ENCODE measurements at places on chromosomes 5 and 9.
A peak's percentile ranks its signal among the peaks of the same experiment; 100 is the strongest.

- ATAC-seq, result no peak
Observed at GRCh38 chr5:114789773-114790402, 379.8 kb downstream of the TRIM36 start.

DNA sequence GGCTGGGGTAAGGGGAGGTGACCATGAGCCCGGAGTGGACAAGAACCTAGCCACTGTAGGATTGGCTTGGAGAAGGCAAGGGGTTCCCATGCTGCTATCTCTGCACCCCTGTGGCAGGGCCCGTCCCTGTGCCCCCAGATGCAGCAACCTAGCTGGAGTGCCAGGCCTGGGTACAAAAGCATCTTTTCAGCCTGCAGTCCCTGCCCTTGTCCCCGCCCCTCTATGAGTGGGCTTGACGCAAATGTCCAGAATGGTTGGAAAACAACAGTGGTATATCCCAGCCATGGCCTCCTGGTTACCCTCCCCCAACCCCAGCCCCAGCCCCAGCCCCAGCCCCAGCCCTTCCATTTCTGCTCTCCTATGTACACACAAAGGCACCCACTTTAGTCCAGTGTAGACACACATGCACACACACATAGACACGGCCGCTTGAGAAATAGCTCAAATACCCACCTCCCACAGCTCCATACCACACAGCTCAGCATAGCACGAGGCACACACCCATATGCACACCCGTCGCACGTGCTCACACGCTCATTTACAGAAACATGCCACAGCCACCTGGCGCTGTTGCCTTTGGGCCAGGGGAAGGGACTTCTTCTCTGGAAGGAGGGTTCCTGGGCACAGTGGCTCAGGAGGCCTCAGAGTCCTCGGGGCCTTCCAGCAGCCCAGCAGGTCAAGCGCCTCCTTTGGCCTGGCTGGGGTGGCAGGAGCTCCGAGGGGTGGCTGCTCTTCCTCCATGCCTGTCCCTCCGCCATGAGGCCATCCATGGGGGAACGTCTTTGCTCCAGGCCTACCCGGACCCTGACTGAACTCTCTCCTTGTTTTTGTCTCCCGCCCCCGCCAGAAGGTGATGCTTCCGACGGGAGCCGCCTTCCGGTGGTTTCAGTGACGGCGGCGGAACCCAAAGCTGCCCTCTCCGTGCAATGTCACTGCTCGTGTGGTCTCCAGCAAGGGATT, 34.1 kb downstream of the CXXC5 start:
- no peak for ATAC-seq

DNA sequence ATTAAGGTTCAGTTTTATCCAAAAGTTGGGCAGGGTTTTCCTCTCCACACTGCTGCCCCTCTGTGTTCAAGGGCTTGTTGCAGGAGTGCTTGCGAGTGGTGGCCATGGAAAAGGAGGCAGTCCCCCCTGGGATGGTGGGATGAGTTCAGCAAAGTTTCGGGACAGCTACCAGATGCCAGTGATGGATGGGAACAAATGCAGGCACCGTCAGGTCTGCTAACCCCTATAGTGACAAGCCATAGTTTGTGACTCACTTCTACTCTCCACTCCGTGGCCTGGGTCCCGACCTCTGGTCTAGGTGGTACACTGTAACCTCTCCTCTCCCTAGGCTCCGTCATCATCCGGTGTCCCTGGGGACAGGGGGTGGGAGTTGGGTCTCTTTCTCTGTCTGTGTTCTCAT, 3.8 kb upstream of the RNF14 start:
- no peak for ATAC-seq

- no peak for ATAC-seq
Observed at GRCh38 chr9:126117158-126117425, 209.5 kb upstream of the MVB12B start.

DNA sequence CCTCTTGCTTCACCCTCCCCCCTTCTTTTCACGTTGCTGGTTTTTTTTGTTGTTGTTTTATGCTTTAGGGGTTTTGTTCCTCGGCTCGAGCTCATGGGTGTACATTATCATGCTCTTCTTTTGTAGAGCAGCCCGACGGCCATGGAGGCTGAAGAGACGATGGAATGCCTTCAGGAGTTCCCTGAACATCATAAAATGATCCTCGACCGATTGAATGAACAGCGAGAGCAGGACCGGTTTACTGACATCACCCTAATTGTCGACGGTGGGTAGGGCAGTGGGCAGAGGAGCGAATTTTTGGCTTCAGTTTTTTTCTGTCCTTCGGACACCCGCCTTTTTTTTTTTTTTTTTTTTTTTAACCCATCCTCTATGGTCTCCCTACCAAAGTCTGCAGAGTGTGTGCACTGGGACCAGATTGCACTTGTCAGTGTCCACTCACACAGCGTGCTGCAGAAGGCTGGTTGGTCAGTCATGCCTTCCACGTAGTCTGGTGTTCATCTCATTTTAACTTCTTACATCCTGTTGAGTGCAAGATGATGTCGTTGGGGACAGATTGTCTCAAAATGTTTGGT, 1.3 kb downstream of the ZNF131 start:
- peak; percentile 58 for ATAC-seq

GRCh38 chr9:26176628-26177027, 498.4 kb upstream of the TUSC1 start:
- ATAC-seq, result no peak

DNA sequence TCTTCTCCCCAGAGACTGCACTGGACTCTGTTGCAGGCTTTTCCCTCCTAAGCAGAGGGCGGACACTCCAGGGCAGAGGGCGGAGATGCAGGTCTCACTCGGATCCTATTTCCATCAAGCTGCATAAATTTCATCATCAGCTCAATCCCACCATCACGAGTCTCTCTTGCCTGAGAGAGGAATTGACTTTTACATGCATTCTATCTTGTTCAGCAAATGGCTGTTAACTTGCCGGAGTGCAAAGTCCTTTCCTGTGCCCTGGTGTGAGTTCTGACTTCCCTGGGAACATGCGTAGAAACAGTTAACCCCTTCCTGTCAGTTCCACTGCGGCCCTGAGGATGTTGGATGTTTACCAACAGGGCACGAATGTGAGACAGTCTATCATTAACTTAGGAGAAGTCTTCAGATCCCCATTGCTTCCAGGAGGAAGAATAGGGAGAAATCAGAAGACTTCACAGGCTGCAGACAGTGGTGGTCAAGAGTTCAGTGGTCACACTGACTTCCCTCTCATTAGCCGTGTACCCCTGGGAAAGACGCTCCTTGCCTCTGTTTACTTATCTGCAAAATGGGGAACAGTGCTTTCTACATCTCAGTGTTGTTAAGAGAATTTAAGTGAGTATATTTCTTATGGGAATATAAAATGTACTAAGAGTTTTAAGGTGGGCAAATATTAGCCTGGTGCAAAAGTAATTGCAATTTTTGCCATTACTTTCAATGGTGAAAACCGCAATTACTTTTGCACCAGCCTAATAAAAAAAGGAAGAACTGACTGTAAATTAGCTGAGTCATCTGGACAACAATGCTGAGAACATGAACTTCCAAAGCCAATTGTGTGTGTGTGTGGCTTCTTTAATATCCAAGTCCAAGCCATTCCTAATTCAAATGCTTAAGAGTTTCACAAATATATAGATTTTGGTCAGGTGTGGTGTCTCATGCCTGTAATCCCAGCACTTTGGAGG, 248.0 kb downstream of the DRD1 start:
- peak; percentile 64 for ATAC-seq

DNA sequence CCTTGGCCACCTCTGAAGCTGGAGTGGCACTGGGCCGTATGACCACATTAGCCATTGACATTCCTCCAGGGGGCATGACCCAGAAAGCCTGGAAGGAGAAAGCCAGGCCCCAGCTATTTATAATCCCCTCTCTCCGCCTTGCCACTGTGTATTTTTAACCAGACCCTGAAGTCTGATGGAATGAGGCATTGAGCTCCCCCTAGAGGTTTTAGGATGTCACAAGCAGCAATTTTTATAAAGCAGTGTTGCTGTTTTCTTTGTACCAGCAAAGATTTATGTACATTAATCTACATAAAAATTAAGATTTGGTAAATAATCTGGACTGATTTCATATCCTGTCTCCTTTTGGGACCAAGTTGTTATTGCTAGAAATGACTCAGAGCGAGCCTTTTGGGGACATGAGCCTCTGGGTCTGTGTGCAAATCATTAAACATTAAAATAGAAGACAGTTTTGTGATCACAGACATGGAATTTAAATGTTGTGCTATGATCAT, 127.1 kb downstream of the TRIO start:
- peak; percentile 61 for ATAC-seq

DNA sequence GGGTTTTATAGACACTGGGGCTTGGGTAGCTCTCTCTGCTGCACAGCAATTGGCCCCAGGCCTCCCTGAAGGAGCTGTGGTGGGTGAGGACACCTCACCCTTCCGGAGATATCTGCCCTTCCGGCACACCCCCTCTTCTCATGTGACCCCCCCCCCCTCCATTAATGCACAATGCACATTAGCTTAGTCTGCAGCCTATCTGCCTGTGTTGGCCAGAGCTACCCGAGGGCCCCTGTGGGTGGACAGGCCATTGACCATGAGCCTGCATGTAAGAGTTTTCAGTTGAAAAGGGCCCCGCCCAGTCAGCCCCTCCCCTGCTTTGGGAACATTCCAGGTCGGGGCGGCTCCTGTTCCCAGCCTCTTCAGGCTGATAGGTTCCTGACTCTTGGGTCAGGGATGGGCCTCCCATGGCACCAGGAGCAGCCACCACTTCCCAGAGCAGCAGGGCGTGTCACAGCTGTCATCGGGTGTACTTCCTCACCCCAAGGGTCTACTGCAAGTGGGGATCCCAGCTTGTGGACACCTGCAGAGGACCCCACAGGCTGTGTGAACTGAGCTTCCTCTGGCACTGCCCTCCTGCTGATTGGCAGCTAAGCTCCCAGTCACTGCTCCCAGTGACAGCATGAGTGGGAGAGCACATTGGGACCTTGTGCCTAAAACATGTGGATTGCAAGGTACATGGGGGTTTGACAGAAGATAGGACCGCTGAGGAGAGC, 17.8 kb downstream of the PHF2 start:
- no peak for ATAC-seq

DNA sequence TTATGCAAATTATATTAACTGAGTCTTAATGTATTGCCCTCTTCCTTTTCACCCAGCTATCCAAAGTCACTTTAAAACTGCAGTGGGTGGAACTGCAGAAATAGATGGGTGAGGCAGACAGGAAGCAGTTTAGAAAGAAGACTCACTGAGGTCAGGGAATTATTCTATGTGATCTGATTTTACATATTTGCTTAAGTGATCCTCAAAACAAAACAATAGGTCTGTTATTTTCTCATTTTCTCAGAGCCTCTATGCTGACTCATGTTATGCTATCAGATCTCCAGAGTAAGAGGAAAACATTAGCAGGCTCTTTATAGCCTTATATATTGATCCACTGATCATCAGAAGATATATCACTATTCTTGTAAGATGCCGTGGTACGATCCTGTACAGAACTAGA, 63.5 kb downstream of the MRPS27 start:
- ATAC-seq, result no peak

- no peak for ATAC-seq
Observed at GRCh38 chr9:113785334-113785733, 90.8 kb upstream of the ZNF618 start.

DNA sequence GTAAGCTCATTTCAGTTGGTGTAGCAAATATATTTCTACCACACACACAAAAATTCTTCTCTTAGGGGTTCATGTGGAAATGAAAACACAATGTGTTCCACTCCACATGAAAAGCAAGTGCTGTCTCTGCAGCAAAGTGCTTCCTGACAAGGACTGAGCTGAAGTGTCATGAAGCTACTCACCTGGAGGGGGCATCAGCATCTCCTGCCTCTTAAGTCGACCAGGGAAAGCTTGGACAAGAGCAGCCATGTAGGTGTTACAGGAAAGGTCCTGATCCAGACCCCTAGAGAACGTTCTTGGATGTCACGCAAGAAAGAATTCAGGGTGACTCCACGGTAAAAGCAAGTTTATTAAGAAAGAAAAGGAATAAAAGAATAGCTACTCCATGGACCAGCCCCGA, 62.8 kb downstream of the SV2C start:
- ATAC-seq, result peak; percentile 47

GRCh38 chr5:169910393-169910792, 69.9 kb downstream of the INSYN2B start:
- no peak for ATAC-seq
